Kidney glomerular epithelial cell (primary cell): ENCODE measurements at places on chromosomes 2 and 18.

DNA sequence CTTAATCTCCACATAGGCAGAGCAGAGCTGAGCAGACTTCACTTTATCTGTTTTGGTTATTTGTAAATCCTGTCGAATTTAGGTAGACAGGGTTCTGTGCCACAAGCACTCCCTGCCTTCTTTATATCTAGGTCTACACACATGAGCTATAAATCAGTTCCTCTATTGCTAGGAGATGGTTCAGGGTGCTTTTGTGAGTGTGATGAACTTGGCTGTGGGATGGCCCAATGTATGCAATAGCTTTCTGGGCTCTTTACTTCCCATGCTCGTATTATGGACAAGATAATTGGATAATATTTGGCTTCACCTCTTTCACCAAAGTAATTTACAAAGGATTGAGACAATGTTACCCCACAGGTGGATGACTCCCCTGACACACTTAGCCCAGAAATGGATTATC is 72.2 kb downstream of the PLB1 start:
- DNase-seq = no peak

- DNase-seq = no peak
These were observed 97.9 kb upstream of the SOX11 start for GRCh38 chr2:5594249-5594695.

- no peak for DNase-seq
These were observed 565.2 kb upstream of the LINC00305 start for GRCh38 chr18:64714086-64714485.

GRCh38 chr2:146506851-146507250 is 1338.0 kb upstream of the ACVR2A start:
- DNase-seq = no peak

DNA sequence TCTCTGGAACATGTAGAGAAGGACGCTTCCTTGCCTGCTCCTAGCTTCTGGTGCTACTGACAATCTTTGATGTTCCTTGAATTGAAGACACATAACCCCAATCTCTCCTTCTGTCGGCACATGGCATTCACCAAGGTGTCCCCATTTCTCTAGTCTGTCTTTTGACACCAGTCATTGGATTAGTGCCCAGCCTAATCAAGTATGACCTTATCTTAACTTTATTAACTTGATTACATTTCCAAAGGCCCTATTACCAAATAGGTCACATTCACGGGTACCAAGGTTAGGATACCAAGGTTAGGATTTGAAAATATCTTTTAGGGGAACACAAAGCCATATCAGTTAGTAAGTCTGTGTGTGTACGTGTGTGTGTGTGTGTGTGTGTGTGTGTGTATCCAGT is 377.9 kb downstream of the CMPK2 start:
- no peak for DNase-seq

- DNase-seq = no peak
These were observed 18.9 kb downstream of the GPR35 start for GRCh38 chr2:240644171-240644651.

DNA sequence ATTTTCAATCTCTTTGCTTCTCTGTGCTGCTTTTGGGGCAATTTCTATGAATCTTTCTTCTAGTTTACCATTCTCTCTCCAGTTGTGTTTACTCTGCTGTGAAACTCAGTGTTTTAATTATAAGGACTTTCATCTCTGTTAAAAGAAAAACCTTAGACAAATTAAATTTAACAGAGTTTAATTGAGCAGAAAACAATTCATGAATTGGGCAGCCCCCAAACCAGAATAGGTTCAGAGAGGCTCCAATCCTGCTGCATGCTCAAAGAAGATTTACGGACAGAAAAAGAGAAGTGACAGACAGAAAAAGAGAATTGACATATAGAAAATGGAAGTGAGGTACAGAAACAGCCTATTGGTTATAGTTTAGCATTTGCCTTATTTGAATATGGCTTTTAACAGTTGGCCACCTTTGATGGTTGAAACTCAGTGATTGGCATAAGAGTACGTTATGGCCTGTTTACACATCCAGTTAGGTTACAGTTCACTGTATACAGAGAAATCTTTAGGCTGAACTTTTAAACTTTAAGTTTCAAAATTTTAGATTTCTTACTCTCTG is 120.4 kb downstream of the RNF152 start:
- DNase-seq = no peak

GRCh38 chr2:36351736-36352349 is 3.7 kb upstream of the CRIM1 start:
- peak; percentile 55 for DNase-seq

DNA sequence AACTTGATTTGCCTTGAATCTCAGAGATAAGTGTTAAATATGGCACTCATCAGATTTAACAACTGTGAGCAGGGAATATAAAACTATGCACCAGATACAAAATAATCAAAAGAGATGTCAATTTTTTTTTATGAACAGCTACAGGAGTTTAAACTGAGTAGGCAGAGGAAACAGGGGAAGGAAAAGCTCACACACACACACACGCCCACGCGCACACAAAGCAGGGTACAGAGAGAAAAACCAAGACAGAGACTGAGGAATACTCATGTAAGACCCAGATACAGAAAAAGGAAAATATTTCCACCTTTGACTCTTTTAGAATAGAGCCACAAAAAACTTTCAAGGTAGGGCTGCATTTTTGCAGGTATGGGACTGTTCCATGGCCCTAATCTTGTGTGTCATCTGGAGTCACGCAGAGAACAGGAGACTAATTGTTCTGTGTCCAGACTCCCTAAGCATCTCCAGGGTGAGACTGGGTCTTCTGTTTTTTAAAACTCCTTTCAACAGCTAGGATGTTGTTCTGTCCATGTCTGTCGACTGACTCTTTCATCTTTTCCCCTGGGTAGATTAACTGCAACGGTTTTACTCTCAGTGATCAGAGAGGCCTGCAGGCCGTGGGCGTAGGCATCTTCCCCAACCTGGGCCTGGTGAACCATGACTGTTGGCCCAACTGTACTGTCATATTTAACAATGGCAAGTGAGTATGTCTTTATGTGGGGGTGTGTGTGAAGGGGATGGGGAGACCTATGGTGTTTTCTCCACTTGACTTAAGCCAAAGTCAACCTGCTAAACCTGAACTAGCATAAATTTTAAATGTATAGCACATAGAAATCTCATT is 23.0 kb downstream of the SMYD1 start:
- DNase-seq = no peak

DNA sequence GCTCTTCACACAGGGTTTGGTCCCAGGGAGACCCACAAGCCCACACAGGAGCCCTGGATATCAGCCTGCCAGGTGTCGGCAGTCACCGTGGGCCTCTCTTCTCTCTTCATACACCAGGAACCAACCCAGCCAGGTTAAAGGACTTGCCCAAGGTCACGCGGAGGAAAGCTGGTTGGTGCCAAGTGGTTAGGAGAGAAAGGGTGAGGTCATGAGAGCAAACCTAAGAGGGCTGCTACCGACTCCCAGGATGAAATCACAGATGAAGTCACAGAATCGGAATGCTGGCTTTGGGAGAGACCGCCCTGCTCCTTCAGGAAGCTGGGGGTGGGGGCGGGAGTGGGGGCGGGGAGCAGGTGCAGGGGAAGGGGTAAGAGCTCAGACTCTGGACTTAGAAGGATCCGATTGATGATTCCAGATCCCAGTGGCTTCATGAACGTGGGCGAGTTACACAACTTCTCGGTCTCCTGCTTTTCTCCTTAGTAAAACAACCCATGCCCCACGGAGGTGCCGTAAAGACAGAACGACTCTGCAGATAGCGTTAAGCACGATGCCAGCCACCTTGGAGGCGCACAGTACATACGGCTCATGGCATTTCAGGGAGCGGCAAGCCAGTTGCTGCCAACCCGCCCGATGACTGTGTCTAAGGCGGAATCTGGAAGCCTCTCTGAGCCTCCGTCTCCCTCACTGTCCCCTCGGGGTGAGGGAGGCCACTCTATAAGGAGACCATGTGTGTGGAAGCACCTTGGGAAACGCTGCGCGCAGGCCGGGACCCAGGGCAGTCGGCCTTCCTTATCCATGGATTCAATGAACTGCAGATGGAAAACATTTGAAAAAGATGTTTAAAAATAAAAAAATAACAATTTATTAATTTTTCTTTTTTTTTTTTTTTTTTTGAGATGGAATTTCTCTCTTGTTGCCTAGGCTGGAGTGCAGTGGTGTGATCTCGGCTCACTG is 23.0 kb upstream of the TAF1B start:
- peak; percentile 52 for DNase-seq

GRCh38 chr2:129459200-129459876 is 520.1 kb upstream of the RAB6C start:
- no peak for DNase-seq

DNA sequence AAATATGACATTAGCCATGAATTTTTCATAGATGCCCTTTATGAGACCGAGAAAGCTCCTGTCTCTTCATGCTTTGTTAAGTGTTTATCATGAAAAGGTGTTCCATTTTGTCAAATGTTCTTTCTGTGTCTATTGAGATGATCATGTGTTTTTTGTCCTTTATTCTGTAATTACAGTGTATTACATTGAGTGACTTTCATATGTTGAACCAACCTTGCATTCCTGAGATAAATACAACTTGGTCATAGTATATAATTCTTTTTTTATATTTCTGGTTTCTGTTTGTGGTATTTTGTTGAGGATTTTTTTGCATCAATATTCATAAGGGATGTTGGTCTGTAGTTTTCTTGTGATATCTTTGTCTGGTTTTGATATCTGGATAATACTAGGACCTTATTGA is 52.9 kb upstream of the HPCAL1 start:
- DNase-seq = no peak

- no peak for DNase-seq
These were observed 23.2 kb downstream of the SLC40A1 start for GRCh38 chr2:189557373-189557772.

DNA sequence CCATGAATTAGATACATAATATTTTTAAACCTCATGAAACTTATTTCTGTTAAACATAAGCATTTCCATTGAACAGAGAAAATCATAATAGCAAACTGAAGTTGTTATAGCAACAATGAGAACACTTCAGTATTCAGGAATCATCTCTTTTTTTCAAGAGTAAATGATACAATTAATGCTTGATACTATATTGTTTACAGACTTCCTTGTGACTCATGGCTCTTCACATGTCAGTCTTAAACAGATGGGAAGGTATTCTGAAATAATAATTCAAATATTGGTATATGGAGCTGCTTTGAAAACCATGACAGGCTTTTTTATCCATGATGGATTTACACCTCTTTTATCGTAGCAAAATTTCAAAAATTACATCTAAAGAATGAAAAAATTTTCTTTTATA is 226.5 kb upstream of the RBMS1 start:
- no peak for DNase-seq

- no peak for DNase-seq
These were observed 50.0 kb downstream of the HDLBP start for GRCh38 chr2:241265506-241265905.

DNA sequence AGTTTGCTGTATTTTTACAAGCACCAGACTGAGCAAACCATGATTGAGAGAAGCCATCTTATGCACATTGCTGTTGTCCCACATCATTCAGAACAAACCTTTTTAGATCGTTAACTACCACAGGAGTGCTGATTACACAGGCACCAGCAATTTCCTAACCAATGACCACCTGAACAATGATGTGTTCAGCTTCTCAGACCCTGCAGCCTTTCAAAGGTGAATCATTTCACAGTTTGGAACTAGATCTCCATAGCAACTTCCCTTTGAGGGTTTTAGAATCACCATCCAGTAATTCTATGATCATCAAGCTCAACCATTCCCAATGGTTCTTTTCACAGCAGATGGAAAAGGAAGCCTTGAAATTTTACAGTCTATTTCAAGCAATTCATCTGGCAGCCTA is 71.4 kb downstream of the OLA1 start:
- DNase-seq = peak; percentile 77

GRCh38 chr2:143468341-143468888 is 339.2 kb downstream of the ARHGAP15 start:
- no peak for DNase-seq

DNA sequence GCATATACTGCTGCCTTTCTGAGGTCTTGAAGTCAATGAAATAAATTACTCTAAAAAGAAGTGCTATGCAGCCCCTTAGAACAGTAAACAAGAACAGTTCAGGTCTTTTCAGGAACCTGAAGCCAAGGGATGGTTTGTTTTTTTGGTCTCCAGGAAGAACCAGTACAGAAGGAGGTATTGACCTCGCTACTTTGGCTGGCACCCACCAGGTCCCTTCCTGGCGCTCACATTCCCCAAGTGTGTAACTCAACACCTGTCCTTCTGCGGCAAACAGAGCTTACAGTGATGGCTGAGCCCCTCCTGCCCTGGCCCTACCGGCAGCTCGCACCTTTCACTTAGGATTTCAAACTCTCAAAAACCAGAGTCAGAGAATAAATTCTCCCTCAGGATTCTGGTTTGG is 51.9 kb downstream of the SETBP1 start:
- DNase-seq = no peak

DNA sequence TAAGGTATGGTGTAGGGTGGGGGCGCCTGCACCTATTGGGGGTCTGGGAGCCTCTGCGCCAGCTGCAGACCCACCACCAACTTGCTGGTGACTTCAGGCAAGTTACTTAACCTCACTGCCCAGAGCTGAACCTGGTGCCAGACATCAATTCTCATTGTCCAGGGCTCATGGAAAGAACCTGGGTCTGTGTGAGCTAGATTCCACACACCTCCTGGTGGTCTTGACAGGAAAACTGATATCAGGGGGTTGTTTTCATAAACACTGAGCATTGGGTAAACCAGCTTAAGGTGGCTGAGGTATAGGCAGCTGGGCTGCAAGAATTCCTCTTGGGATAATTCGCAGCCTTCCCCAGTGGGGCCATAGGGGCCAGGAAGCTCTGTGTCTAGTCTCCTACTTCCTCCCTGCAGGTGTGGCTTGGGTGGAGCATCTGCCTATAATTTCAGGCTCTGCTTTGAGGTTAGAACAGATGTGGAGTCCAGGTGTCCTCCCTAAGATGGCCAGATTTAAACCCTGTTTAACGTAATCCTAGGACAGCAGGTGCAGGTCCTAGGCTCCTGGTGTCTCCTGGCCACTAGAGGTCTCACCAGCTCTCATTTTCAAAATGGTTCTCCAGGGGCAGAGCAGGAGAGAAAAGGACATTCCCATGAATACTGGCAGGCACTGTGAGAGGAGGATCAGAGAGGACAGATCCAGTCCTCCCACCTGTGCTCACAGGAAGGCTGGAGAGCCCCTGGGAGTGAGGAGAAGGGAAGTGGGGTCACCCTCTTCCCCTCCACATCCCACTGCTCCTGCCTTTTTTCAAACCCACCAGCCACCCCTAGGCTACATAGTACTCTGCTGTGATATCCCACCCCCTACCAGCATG is 100.4 kb upstream of the SMAD2 start:
- DNase-seq = peak; percentile 73

GRCh38 chr2:66024391-66024790 is 410.5 kb upstream of the MEIS1 start:
- DNase-seq = no peak

DNA sequence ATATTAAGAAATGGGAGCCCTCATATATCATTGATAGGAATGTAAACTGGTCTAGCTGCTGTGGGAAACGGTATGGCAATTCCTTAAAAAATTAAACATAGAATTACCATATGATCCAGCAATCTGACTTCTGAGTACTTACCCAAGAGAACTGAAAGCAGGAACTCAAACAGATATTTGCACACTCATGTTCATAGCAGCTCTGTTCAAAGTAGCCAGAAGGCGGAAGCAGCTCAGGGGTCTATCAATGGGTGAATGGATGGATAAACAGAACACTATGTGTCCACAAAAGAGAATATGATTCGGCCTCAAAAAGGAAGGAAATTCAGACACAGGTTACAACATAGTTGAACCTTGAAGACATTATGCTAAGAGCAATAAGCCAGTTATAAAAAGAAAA is 135.7 kb upstream of the NDUFV2 start:
- no peak for DNase-seq
